Stimulated activated CD8-positive, alpha-beta memory T cell treated with anti-CD3 and anti-CD28 coated beads, Interleukin-7, amount 100 ng/mL, for 24 hours (primary cell): ENCODE measurements at places on chromosomes 5 and 9.

GRCh38 chr5:140153905-140154304 lies 21.1 kb upstream of the CYSTM1 start:
- DNase-seq: no peak

DNA sequence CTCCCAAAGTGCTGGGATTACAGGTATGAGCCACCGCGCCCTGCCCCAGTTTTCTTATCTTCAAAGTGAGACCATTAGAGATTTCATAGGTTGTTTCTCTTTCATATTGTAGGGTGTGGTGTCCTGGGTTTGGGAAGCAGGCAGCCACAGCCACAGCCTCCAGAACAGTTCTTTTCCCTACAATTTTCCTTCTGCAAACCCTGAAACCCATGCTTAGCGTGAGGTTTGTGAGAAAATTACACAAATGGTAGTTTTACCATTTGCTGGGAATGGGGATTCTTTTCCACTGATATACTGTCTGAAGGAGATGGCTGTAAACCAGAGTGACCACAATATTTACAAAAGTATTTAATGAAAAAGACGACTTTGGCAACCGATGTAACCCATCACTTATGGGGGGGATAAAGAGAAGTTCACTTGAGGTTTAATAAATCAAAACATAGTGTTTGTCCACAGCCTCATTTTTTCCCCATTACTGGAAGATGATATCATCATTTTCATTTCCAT lies 26.7 kb upstream of the ECM2 start:
- DNase-seq: no peak

DNA sequence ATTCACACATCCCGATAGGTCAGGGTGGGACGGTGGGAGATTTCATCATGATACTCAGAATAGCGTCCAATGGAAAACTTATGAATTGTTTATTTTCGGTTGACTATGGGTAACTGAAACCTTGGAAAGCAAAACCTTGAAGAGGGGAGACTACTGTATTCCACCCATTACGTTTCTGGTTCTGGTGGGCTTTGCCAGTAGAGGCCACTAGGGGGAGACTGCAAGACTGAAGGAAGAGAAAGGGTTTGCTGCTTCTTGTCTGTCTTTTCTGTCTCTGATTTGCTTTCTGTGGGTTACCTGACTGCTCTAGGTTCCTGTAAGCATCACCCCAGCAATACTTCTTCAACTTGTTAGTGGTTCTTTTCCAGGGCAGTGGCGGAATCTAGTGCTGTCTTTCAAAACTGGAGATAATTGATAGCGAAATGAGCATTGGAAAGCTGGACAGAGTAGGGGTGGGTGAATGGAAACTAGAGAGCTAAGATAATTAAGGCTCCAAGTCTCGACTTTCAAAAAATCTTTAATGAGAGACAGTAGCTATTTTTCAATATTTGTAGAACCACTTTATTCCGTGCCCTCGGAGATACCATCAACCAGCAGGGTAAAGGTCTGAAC lies 27.0 kb downstream of the GRIN3A start:
- DNase-seq: no peak

DNA sequence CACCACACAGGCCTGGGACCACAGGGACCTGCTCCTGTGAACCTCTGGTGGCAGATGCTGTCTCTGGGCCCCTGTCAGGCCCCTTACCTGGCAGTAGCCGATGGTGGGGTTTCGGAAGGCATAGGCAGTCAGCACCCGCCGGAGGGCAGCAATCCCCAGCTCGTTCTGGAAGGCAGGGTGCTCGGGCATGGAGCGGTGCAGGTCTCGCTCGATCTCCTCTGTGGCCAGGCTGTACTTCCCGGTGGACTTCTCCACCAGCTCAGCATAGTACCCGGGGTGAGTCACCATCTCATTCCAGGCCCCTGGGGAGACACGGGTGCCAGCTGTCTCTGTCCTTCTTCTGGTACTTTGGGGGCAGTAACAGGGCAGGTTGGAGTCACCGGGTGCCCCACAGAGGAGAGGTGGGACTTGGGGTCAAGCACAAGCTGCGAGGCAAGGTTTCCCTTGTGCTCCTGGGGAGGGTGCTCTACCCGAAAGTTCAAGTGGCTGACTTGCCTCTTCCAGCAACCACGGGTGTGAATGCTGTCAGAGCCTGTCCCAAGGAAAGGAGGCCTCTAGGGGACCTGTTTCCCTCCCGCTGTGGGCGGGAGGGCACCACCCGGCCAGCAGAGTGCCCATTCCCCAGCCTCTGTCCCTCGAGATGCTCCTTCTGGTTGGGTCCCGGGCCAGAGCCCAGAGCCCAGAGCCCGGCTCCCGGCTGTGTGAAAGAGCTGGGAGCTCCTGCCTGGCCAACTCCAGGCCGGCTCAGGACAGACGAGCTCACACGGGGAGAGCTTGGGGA lies 19.8 kb upstream of the MRNIP start:
- DNase-seq: no peak
